Cerebellar nuclear complex (tissue), 1 donor: ENCODE measurements at places on chromosomes 7 and 10.

- no peak for DNase-seq
Observed at GRCh38 chr10:98450618-98451017, 3.9 kb upstream of the HPS1 start.

GRCh38 chr7:27349621-27350020 lies 107.0 kb downstream of the EVX1 start:
- DNase-seq = no peak

GRCh38 chr10:45660876-45661411 lies 11.6 kb downstream of the ZFAND4 start:
- DNase-seq = no peak

DNA sequence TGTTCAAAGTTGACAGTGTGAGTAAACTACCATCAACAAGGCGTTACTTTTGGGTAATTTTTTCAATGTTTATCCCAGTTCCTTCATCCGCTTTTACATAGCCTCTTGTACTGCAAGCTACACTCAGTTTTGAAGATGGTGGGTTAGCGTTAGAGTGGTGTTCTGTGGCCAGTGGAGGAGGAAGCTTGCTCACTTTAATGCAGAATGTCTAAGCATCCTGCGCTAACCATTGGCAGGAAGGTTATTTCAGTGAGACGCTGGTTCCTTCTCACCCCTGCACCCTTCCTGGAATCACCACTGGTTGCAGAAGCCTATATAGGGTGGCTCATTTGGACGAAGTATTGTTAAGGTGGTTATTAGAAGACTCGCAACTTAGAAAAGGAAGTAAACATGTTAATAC lies 159.1 kb downstream of the CELF2 start:
- DNase-seq = no peak

DNA sequence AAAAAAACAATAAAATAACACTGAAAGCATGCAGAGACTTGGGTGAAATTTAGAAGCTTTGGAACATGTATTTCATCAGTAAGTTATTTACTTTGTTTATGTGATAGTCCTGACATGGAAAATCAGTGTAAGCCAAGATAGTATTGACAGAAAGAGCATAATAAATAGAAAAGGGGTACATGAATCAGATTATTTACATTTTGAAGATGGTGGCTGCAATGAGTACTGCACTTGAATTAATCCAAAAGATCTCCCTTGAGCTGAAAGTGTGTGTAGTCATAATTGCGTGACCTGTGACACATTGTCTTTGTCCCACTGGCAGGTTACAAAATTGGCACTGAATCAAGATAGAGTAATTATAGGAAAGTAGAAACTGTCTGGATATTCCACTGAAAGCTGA lies 562.9 kb downstream of the GFRA1 start:
- no peak for DNase-seq
